ENCODE measurements at places on chromosomes 11 and 22. TPM values are rescaled to one million over a fixed set of nuclear protein-coding genes. Genes with fewer than 3 reads are reported as not detected.

Gene FAM180B
- polyA plus RNA-seq: 0.62 TPM

GRCh38 chr11:102522312-102523188 is 8.0 kb downstream of the MMP7 start:
- no peak for DNase-seq

DNA sequence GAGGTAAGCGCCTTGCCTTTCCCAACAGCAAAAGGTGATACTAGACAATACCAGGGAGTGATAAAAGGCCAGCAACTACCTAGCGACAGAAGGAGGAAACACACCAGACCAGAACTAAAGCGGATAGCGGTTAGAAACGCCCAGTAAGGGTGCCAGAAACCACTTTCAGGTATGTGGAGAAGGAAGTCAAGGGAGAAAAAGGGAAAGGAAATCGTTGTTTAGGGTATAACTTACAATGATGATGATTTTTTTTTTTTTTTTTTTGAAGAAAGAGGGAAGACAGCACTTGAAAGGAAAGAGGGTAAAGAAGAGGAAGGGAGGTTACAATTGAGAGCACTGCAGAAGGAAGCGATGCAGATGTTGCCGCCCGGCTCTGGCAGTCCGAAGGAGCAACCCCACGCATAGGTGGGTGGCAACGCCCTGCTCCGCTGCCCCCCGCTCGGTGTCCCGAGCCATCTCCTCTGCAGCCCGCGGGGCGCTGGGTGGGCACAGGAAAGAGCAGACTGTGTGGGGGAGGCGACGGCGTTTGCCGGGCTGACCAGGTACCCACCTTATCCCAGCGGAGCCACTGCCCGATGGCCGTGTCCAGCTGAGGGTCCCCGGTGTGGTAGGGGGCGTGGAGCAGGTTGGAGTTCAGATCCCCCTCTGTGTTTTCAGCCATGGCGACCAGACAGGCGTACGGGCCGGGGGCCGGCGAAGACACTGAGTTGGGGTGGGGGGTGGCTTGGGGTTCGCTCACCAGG is 561 bp downstream of the PGM2L1 start:
- DNase-seq: no peak

Gene SCGB1C1
- polyA plus RNA-seq: not detected

- DNase-seq: no peak
Observed at GRCh38 chr11:37199082-37199481, 601.0 kb upstream of the RAG2 start.

DNA sequence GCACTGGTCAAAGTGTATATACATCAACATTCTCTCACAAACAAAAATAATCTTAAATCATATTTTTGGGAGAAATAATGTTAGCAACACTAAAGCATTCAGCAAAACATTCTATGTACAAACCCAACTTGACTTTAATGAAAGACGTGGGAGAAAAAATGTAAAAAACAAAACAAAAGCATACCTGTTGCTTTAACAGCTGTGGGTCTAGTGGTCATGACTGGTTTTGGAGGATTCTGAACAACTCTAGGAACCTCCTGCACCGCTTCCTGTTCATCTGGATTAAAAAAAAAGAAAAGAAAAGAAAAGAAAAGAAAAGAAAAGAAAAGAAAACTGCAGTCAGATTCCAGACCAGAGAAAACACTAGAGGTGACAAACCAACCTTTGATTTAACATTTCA is 2.1 kb downstream of the FNBP4 start:
- no peak for DNase-seq

DNA sequence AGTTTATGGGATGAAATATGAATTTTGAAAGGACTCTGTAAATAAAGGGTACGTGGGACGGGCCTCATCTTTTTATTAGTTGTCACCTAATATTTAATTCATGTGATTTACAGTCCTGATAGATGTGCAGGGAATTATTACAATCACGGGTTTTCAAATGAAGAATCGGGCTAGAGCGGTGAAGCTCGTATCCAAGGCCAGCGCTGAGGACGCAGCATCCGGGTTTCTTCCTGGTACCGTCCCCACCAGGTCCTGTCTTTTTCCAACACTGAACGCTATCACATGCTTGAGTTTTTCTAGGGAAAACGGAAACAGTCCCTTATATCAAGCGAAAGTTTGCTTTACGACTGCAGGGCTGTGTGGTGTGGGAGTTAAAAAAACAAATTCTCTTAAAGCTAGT is 787 bp downstream of the SMDT1 start:
- DNase-seq: peak; percentile 48

Gene PHRF1
- polyA plus RNA-seq: 21.3 TPM

- DNase-seq: no peak
Observed at GRCh38 chr11:63144121-63144520, at the start of gene SLC22A24. Gene SLC22A24 (minus strand): TSS chr11:63144221. CDS start chr11:63143779, 442 bp downstream.

- DNase-seq: no peak
Observed at GRCh38 chr22:31218565-31219262, 6.6 kb downstream of the LIMK2 start.

DNA sequence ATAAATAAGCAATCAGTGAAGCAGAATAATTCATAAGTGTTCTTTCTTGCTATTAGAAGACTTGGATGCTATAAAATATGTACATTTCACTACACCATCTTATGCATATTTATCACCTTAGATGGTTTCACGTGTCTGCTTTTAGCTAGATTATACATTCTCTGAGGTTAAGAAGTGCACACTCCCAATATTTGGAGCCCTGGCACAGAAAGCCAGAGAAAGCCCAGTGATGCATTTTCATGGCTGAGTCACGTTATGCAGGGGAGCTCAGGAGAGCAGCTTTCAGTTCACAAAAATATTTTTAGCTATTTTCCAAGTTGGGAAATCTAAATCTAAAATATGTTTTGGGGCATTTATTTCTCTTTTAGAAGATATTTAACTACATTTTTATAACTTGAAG is 5.1 kb upstream of the TP53AIP1 start:
- no peak for DNase-seq

Gene CNTF
- polyA plus RNA-seq: 2.0 TPM

DNA sequence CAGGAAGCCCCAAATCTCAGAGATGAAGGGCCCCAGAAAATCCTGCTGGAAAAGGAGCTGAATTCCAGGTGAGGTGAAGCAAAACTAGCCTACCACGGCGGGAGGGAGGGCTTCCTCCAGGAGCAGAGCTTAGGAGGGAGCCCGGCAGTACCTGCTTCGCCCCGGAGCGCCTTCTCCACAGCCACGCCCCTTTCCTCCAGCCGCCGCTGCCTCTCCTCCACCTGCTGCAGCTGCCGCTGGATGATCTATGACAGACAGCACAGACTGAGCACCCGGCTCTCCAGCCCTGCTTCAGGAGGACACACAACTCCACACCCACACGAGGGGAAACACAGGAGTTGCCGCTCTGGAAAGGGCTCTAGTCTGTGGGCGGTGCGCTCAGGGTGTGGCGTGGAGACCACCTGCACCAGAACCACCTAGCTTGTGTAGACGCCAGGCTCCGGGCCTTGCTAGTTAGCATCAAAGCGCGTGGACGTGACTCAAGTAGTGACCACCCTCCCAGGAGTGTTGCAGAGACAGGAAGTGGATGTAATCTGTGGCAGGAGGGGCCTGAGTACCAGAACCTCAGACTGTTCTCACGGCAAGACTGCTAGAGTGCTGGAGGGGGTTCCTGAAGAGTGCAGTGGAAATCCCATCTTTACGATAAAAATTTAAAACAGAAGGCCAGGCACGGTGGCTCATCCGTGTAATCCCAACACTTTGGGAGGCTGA is 34.6 kb upstream of the BID start:
- DNase-seq: no peak

GRCh38 chr11:58179648-58180047 is 9.2 kb upstream of the OR9Q2 start:
- DNase-seq: no peak

Gene MS4A15
- not detected for polyA plus RNA-seq

GRCh38 chr11:67486481-67487195 is 3.8 kb downstream of the AIP start:
- DNase-seq: no peak

DNA sequence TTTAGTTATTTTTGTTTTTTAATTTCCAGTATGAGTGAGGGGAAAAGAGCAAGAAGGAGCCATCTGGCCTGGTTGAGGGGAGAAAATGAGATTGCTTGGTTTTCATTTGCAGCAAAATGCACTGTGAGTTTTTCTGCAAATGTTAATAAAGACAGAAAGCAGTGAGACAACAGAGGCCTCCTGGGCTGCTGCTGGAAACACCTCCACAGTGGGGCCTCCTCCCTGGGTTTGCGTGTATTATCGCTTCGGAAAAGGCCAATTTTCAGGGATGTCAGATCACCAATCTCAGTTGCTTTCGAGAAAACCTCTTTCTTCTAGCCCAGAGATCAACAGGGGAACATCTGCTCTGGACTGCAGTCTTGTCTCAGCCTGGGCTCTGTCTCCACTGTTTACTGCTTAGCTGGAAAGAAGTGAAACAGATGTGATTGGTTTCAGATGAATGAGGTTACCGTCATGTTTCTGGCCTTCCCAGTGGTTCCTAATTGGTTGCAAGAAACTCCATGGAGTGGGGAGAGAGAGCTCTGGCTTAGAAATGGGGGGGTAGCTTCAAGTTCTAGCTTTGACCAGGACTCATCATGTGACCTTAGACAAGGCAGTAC is 17.3 kb downstream of the TSPAN18 start:
- DNase-seq: no peak

DNA sequence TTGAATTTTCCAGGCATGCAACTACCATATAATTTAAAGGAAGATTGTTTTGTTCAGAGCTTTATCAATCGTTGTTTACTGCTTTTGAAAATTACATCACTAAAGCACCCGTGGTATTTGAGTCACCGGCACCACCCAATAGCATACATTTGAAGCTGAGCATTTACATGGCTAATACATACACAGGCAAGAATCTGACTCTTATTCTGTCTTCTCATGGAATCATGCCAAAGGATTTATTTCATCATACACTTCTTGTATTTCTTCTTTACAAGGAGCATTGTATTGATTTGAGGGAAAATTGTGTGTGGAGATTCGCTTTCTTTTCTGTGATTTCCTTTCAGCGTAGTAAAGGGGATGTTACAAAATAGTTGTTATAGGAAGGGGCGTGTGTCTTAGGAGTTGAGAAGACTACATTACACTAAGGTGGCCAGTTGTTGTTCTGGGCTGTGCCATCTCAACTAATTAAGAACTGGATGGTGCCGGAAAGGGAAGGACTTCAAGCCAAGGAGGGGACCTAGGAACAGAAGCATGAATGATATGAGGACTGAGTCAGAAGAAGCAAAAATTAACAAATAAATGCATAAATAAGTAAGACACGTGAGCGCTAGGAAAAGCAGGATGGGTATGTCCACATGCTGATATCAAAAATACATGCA is 12.9 kb upstream of the CD3E start:
- no peak for DNase-seq

GRCh38 chr22:25027043-25027906 is 74.8 kb downstream of the KIAA1671 start:
- DNase-seq: no peak

DNA sequence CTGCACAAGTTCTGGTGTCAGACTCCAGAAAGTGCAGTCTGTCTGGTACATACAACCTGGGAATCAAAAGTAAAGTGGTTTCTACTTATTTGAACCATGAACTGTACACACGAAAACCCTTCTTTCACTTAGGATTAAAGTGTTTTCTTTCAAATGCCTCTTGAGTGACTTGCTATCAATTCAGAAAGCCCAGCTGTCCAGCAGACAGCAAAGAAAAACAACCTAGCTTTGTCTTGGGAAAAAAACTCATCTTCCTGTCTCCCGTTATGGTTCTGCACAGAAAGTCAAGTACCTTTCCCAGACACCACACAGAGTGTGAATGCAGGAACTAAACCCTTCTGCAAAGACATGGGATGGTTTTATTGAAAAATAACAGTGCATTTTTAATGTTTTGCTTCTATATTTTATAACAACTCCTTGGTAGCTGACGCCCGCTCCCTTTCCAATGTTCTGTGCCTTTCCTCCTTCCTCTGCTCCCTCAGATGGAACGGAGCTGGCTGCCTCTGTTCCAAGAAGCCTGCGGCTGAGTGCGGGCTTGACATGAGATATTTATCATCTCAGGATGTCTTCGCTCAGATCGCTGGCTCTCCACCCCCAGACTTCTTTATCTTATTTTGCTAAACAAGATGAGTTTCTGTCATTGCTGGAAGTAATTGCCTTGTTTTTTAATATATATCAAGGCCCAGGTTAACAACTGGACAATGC is 322.3 kb upstream of the B3GAT1 start:
- DNase-seq: no peak

- peak; percentile 70 for DNase-seq
Observed at GRCh38 chr11:125956391-125957134, 10.7 kb downstream of the VSIG10L2 start.

DNA sequence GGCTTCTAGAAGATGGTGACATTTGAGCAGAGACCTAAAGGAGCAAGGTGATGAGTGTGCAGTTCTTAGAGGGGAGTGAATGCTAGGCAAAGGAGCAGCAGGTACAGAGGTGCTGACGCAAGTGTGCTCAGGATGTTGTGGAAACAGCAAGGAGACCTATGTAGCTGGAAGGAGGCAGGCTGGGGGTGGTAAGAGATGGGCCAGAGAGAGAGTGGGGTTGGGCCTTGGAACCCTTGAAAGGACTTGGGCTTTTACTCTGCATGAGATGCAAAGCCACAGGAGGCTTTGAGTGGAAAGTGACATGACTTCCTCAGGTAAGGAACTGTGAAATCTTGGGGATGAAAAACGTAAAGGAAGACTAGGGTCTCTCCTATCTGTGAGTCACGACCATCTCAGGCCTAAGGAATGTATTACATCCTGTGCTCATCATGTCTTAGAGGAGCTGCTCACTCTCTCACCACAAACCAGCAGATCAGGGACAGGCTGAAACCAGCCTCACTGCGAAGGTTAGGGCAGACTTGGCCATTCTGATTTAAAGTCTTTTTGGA is 65.4 kb downstream of the MICAL2 start:
- no peak for DNase-seq

Gene CDC45
- polyA plus RNA-seq: 1.4 TPM

Gene OR52E8
- not detected for polyA plus RNA-seq

- DNase-seq: no peak
Observed at GRCh38 chr22:32720924-32721323, 80.6 kb upstream of the TIMP3 start.

DNA sequence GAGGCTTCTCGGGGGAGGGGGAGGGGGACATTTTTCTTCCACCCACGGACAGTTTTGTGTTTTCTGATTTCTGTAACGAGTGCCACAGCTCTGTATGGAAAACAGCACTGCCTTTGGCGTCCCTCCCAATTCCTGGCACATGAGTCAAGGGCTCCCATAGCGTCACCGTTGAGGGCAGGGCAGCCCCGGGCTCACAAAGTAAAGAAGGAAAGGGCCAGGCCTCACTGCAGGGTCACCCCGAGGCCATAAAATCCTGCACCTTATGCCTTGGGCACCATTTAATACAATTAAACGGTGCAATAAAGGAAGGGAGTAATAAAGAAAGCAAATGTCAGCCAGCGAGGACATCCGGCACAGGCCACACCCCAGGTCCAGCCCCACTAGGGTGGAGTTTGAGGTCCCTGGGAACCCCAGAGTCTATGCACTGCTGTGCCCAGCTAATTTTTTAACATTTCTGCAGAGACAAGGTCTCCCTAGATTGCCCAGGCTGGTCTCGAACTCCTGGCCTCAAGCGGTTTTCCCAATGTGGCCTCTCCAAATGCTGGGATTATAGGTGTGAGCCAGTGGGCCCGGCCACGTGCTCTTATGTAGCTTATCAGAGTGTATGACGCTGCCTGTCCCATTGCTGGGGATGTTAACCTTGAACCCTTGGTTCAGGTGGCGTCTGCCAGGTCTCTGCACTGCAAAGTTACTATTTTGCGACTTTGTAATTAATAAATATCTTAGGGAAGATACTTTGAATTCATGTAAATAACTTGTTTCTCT is 13.6 kb upstream of the MUC2 start:
- DNase-seq: no peak

Gene LMNTD2
- 1.1 TPM for polyA plus RNA-seq

Gene HBB
- 24.7 TPM for polyA plus RNA-seq

- DNase-seq: no peak
Observed at GRCh38 chr11:1168721-1169161, 11.0 kb downstream of the MUC5AC start.

Gene TTC28
- 24.3 TPM for polyA plus RNA-seq

Gene ALG8
- polyA plus RNA-seq: 57.8 TPM

Data from ovary (tissue), 10 donors.